Small intestine (tissue), 16 donors: ENCODE measurements at places on chromosomes 2 and 18. TPM values are rescaled to one million over a fixed set of nuclear protein-coding genes. Genes with fewer than 3 reads are reported as not detected.

DNA sequence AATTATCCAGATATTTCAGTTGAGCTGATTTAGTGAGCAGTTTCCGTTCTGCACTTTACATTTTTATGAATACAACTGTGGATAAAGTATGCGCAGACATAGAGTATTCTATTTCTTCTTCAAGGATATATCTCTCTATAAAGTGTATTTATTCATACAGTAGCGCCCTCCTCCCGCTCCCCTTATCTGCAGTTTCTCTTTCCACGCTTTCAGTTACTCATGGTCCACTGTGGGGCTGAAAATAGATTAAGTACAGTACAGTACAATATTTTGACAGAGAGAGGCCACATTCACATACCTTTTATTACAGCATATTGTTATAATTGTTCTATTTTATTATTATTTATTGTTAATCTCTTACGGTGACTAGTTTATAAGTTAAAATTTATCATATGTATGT is 19.7 kb upstream of the FHL2 start:
- no peak for DNase-seq
- H3K36me3 ChIP-seq: no peaks in the 10 kb centered on the region
- H3K27ac ChIP-seq: no peak overlapping the region
- no peak overlapping the region for H3K4me3 ChIP-seq
- no peaks in the 10 kb centered on the region for H3K4me1 ChIP-seq
- no peaks in the 10 kb centered on the region for H3K27me3 ChIP-seq

DNA sequence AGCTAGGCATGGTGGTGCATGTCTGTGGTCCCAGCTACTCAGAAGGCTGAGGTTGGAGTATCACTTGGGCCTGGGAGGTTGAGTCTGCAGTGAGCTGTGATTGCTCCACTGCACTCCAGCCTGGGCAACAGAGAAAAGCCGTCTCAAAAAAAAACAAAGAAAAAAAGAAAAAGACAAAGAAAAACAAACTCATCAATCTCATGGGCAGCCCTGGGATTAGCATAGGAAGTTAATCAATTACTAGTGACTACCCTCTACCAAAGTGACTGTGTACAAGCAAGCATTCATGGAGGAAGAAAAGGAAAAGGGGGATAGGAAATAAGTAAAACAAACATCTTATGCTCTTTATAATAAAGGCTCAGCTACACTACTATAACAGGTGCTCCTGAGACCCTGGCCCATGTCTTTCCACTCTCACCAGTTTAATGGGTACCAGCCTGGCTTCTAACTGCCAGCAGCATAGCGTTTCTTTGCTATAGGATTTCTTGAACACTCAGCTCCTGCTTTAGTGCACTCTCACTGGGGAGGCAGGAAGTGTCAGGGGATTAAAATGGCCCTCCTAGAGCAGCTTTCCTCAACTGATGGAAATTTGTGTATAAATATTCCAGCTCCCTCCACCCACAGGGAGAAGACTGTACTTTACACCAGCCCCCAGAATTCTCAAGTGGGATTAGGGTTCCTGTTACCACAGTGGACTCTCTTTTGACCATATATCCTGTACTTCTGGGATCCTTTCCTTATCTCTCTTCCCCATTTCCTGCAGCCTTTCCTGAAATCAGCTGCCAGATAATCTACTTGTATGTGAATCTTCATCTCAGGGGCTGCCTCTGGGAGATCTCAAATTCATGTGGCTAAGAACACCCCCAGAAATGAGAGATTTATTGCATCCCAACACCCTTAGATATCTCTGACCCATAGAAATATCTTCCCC is 91.3 kb upstream of the GLS start:
- no peak for DNase-seq
- peaks cover 4% of the 10 kb centered on the region for H3K4me1 ChIP-seq
- no peak overlapping the region for H3K4me3 ChIP-seq
- no peak overlapping the region for H3K27ac ChIP-seq
- H3K27me3 ChIP-seq: no peaks in the 10 kb centered on the region

DNA sequence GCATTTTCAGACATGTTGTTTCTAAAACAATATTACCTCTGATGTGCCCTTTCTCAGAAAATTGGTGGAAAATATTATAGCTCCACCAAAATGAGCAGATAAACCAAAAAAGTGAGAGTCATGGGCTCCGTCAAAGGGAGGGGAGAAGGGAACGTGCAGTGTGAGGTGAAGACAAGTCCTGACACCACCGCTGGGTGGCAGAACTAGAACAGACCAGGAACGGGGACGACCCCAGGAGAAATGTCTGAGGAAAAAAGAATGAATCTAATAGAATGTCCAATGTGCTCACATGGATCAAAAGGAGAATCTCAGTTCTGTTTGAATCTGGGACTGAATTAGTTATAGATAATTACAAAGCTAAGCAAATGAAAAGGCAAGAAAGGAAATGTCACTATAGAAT is 22.6 kb upstream of the BCL2 start:
- no peak for DNase-seq
- H3K4me3 ChIP-seq: no peak overlapping the region
- no peaks in the 10 kb centered on the region for H3K4me1 ChIP-seq
- H3K27ac ChIP-seq: no peak overlapping the region

GRCh38 chr2:181946444-181947127 is 39.1 kb upstream of the PPP1R1C start:
- no peaks in the 10 kb centered on the region for H3K36me3 ChIP-seq
- no peak overlapping the region for H3K4me3 ChIP-seq
- no peaks in the 10 kb centered on the region for H3K27me3 ChIP-seq
- no peak overlapping the region for H3K27ac ChIP-seq
- DNase-seq: no peak

GRCh38 chr2:52475590-52475989 is 1292.0 kb upstream of the CHAC2 start:
- no peaks in the 10 kb centered on the region for H3K27me3 ChIP-seq
- no peak overlapping the region for H3K4me3 ChIP-seq
- no peaks in the 10 kb centered on the region for H3K4me1 ChIP-seq
- no peak for DNase-seq
- no peaks in the 10 kb centered on the region for H3K36me3 ChIP-seq

DNA sequence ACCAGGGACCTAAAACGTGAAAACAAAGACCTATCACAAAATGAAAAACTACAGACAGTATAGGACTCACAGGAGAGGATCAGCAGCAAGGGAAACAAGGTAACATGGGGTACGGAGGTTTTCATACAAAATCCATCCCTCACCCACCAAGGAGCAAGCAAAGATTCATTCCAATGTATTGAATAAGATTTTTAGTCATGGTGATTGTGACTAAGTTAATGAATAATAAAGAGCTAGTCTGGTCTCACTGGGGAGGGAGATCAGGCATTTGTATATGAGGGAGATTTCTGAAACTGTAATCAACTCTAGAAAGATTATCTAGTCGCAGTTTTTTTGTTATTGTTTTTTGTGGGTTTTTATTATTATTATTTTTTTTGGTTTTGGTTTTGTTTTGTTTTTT is 336.5 kb upstream of the MMADHC start:
- H3K27me3 ChIP-seq: no peaks in the 10 kb centered on the region
- H3K4me3 ChIP-seq: no peak overlapping the region
- H3K27ac ChIP-seq: no peak overlapping the region
- H3K36me3 ChIP-seq: no peaks in the 10 kb centered on the region
- H3K4me1 ChIP-seq: no peaks in the 10 kb centered on the region

DNA sequence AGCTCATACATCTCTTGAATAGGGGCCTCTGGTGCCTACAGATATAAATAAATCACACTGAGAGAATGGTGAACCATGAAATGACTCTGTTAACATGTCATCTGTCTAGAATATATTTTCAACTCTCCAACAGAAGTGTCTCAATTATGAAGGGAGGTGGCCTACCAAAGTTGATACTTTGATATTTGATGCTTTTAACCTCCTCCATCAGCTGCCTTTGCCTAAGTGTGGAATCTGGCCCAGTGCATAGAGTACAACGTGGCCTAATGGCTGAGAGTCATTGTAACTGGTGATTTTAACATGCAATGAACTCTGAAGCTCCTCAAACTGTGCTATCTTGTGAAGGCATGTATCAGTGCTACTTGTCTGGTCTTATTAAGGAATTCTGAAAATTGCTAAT is 93.4 kb downstream of the MYO3B start:
- no peaks in the 10 kb centered on the region for H3K27me3 ChIP-seq
- H3K4me3 ChIP-seq: no peak overlapping the region
- H3K27ac ChIP-seq: no peak overlapping the region
- no peaks in the 10 kb centered on the region for H3K4me1 ChIP-seq
- H3K36me3 ChIP-seq: no peaks in the 10 kb centered on the region

GRCh38 chr18:36315736-36316135 is 18.2 kb downstream of the FHOD3 start:
- DNase-seq: no peak
- H3K36me3 ChIP-seq: no peaks in the 10 kb centered on the region
- no peak overlapping the region for H3K27ac ChIP-seq
- no peaks in the 10 kb centered on the region for H3K27me3 ChIP-seq
- no peaks in the 10 kb centered on the region for H3K4me1 ChIP-seq

- DNase-seq: no peak
- no peaks in the 10 kb centered on the region for H3K27me3 ChIP-seq
- no peak overlapping the region for H3K4me3 ChIP-seq
- H3K4me1 ChIP-seq: peaks cover 4% of the 10 kb centered on the region
- H3K36me3 ChIP-seq: no peaks in the 10 kb centered on the region
Observed at GRCh38 chr2:98020992-98021713, 25.4 kb upstream of the TMEM131 start.

GRCh38 chr18:52054324-52054723 is 285.7 kb upstream of the DCC start:
- H3K4me1 ChIP-seq: no peaks in the 10 kb centered on the region
- H3K27me3 ChIP-seq: no peaks in the 10 kb centered on the region
- DNase-seq: no peak
- H3K4me3 ChIP-seq: no peak overlapping the region

DNA sequence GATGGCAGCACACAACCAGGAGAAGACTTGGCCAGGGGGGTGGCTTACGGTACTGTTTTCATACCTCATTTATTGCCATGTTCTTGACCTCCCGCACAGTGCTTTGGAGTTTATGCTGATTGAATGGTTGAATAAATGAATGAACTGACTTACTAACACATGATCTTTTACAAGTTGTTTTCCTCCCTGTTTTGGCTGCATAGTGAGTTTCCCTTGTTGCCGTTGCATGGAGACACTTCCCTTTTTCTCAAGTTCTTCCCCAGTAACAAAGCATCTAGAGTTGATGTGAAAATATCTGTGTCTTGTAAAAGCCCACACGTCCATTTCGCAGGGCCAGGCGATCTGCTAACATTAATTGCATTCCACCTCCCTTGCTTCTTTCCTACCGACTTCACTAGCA is 35.7 kb upstream of the RAB1A start:
- DNase-seq: no peak
- H3K27me3 ChIP-seq: no peaks in the 10 kb centered on the region
- no peaks in the 10 kb centered on the region for H3K36me3 ChIP-seq
- no peak overlapping the region for H3K27ac ChIP-seq
- H3K4me3 ChIP-seq: no peak overlapping the region
- peaks cover 20% of the 10 kb centered on the region for H3K4me1 ChIP-seq

DNA sequence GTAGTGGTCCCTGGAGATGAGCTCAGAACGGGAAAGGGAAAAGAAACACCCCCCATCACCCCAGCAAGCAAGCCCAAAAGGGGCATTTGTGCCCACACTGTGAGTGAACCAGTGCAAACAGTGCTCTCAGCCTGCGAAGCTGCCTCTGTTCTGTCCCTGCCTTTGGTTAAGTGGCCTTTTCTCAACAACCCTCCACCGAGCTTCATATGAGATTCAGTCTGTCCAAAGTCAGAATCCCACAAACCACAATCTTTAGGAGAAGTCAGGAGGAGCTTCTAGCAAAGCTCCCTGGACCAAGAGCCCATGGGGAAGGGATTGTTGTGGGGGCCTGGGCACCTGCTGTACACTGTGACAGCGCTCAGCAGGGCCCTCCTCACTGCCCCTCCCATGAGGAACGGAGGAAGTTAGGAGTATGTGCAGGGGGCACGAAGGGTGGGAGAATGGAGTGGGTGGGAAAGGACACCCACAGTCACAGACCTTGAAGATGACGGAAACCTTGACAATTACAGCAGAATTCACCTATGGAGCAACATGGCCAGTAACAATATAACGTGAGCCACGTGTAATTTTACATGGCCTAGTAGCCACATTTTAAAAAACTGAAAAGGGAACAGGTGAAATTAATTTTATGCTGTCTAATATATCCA is 119.5 kb downstream of the SMAD7 start:
- no peaks in the 10 kb centered on the region for H3K27me3 ChIP-seq
- DNase-seq: no peak
- H3K27ac ChIP-seq: no peak overlapping the region
- H3K4me3 ChIP-seq: no peak overlapping the region
- peaks cover 14% of the 10 kb centered on the region for H3K36me3 ChIP-seq

GRCh38 chr2:29477186-29477585 is 362.0 kb downstream of the CLIP4 start:
- H3K4me3 ChIP-seq: no peak overlapping the region
- no peaks in the 10 kb centered on the region for H3K36me3 ChIP-seq
- no peak overlapping the region for H3K27ac ChIP-seq

Gene CHST10
- not detected for polyA plus RNA-seq

Gene SLC19A3
- 7.0 TPM for polyA plus RNA-seq

Gene CIB4
- not detected for polyA plus RNA-seq

Gene FLACC1
- not detected for polyA plus RNA-seq

Gene PLCL1
- 2.3 TPM for polyA plus RNA-seq

Gene MYO3B
- polyA plus RNA-seq: 0.03 TPM

Gene CFAP210
- not detected for polyA plus RNA-seq

Gene TMEM182
- polyA plus RNA-seq: 0.67 TPM
